ENCODE measurements at places on chromosomes 1 and 21.

DNA sequence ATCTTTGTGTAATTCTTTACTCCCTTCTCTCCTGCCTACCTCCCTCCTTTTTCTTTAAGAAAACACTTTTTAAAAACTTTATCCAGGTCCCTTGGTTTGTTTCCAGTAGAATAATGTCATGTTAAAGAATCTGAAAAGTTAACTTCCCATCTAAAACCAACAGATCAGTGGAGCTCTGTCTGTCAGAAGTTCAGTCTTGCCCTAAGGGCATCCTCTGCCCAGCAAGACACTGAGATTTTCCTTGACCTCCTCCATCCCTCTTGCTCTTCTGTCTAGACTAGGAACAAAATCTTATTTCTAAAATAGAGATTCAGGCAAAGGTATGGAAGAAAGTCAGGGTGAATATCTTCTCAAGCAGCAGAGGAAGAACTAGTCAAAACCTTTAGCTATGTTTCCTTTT is 5.7 kb upstream of the GNL2 start:
- no peak for DNase-seq

DNA sequence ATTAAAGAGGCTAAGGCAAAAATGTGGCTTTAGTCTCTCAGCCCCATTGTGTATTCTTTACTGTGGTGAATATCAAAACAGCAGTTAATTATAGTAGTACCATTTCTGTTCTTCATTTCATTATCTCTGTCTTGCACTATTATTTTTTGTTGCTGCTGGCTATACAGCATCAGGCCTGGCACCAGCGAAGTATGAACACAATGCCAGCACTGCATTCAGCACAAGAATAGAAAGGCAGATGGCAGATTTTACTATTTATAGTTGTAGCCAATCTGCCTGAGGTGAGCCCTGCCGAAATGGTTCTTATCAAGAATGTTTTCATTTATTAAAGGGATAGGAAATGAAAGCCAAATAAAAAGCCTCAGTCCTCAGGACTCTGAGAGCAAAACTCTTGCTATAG is 72.1 kb downstream of the GPR52 start:
- DNase-seq: no peak

GRCh38 chr1:174366946-174367345 is 80.8 kb upstream of the GPR52 start:
- DNase-seq: no peak

- DNase-seq: no peak
Measured at GRCh38 chr1:15110128-15110866, 43.2 kb upstream of the TMEM51 start.

- peak; percentile 36 for DNase-seq
Measured at GRCh38 chr21:44736291-44737004, 25.1 kb upstream of the TSPEAR start.

GRCh38 chr1:107649023-107649422 is 316.0 kb downstream of the VAV3 start:
- no peak for DNase-seq

GRCh38 chr1:10665226-10665625 is 131.2 kb downstream of the CASZ1 start:
- DNase-seq: no peak

DNA sequence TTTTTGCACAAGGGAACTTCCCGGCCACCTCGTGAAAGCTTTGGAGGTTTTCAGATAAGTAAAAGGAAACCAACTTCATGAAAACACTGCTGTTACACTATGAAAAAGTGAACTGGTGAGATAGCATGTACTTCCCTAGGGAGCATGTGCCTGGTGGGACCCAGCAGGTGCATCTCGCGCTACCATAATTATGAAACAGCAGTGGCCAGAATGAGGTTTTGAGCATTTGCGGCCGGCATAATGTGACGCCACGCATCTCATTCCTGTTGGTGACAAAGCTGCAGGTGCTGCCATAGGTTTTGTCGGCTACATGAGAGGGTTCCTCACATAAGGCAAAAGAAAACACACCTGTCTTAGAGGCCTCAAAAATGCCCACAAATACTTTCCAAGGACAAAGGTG is 1.7 kb downstream of the KRTAP10-3 start:
- DNase-seq: no peak

- DNase-seq: no peak
Measured at GRCh38 chr1:185468626-185469025, 151.6 kb upstream of the IVNS1ABP start.

DNA sequence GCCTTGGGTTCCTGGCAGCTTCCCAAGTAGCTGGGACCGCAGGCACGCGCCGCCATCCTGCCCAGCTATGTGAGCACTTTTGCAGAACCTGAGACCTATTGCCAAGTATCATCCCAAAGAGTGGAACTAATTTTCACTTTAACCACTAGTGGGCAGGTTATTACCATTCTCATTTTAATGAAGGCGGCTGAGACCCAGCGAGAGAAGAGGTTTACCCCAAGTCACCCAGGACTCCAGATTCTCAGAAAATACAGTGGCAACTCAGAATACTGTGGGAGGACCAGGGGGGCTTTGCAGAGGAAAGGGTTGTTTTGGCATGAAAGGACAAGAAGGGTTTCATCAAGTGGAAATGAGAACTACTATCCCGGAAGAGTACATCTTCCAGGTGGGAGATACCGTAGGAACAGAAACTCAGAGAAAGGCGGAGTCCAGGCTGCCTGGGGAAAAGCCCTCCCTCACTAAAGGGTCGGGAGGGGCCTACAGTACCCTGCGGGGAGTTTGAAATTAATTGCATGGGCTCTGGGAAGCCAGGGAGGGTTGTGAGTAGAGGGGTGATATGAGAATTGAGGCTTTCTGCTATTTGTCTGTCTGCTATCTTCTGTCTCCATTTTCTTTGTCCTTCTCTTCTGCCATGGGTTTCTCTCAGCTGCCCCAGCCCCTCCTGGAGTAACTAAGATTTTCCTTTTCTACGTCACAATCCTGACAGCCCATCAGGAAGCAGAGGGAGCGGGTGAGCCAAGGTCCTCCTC is 7.2 kb upstream of the SEMA4A start:
- DNase-seq: peak; percentile 84

- no peak for DNase-seq
Measured at GRCh38 chr1:222466150-222466865, 81.6 kb downstream of the HHIPL2 start.

GRCh38 chr1:237181743-237182317 is 139.8 kb downstream of the RYR2 start:
- peak; percentile 49 for DNase-seq

DNA sequence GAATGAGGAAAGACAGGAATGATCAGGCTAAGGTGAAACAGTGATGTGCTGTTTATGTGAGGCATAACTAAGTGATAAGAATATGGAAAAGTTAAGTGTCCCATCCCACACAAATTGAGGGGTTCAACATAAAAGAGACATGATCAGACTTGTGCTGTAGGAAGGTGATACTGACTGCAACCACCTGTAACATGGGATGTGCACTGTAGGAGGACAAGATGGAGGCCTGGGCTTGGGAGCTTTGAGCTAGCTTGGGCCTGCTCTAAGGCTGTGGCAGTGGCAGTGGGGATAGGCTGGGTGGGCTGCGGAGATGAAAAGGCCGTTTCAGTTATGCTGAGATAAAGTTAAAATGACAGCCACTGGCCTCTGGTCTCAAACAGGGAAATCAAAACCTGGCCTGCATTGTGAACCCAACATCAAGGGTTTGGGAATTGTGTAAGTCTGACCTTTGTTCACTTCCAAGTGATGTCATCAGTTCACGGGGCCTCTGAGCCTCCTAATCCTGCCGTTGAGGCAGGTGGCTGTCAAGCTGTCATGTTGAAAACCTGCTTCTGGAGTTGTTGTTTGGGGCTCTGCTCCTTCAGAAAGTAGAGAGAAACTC is 61.2 kb upstream of the TENT5C start:
- no peak for DNase-seq

GRCh38 chr21:21415741-21416140 is 417.5 kb downstream of the NCAM2 start:
- DNase-seq: no peak

GRCh38 chr1:192906334-192906733 is 97.5 kb downstream of the RGS2 start:
- no peak for DNase-seq

DNA sequence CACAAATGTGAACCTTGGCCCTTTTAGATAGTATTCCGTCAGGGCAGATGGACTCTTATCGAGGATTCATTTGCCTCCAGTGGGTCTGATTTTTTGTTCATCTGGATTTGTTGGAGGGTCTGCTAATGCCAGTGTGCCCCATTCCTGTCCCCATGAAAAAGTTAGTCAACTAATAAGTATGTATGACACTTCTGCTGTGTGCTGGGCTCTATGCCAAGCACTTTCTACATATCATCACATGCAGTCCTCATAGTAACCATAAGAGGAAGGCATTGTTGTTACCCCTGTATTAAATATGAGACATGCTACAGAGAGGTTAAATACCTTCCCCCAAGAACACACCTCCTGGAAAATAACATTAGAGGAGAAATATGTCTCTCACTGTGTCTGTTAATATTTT is 46.6 kb upstream of the MAB21L3 start:
- DNase-seq: peak; percentile 9

GRCh38 chr1:101284021-101284420 is 47.2 kb downstream of the S1PR1 start:
- DNase-seq: no peak

DNA sequence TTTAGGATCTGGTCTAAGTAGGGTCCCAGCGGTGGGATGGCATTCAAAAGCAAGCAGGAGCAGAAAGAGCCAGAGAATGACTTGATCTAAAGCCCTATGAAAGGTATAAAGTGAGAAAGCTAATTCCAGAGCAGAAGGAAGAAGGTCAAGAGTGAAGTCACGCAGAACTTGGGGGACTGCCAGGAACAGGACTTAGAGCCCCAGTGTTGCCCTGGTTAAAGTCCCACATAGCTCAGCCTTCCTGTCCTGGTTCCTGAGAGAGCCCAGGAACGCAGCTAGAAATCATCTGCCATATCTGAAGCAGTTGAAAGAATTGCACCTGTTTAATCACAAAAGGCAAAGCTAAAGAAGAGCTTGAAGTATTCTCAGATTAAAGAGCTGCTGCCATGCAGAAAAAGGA is 160.6 kb upstream of the ATP1B1 start:
- DNase-seq: no peak

DNA sequence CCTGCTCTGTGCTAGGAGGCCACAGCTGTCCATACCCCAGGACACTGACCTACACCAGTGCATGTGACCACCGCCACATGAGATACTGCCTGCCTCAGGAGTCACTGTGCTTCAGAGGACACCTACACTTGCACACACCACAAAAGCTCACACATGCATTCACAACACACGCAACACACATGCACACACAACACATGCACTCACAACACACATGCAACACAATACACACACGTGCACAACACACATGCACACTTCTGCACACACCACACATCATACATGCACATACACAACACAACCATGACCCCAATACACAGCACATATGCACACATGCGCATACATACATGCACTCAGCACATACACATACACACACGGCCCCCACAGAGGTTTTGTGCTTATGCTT is 28.7 kb upstream of the BACE2 start:
- DNase-seq: no peak

DNA sequence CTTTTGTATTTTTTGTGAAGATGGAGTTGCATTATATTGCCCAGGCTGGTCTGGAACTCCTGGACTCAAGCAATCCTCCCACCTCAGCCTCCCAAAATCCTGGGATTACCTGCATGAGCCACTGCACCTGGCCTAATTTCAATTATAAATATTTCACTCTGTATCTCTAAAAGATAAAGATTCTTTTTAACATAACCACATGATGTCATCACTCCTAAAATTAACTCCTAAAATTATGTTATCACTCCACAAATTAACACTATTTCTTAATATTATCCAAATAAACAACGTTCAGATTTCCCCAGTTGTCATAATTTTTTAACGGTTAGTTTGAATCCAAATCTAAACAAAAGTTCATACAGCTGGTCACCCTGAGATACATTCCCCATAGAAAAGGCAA is 43.0 kb downstream of the DESI2 start:
- no peak for DNase-seq

DNA sequence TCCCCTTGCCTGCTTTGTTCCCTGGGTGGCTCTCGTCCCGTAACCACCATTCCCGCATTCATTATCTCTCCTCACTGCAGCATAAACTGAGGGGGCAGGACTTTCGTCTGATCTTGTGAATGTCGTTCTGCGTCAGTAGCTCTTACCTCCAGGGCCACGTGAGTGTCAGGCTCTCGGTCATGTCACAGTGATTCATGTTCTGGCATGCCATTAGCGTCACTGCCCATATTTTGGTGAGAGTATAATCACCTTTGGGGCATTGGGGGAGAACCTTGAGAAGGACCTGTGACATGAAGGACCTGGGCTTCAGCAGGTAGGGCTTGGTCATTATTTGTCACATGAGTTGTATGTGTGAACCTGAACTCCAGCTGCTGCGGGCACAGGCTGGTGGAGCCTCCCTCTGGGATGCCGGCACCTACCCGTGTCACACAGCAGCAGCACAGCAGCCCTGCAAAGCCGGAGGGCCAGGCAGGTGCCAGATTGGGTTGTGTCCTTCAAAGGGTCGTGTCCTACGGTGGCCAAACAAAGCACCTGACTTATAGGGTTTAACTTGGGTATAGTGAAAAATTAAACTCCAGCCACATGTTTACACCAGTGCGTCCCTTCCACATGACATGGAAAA is 68.5 kb downstream of the BACE2 start:
- no peak for DNase-seq

DNA sequence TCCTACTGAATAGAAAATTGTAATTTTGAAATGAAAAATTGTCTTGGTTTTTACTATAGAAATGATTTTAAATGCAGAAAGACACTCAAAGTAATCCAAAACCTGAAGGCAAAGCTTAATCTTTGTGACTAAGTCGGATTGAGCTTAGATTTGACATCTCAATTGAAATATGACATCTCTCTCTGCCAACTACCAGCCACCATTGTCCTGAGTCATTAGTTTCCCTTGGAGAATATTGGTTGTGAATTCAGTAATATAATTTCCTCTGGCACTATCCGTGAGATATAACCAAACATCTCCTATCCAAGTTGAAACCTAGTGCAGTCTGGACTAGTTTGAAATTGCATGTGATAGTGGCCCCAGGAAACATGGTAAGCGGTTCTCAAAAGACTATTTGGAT is 37.1 kb downstream of the PLA2G4A start:
- DNase-seq: no peak

DNA sequence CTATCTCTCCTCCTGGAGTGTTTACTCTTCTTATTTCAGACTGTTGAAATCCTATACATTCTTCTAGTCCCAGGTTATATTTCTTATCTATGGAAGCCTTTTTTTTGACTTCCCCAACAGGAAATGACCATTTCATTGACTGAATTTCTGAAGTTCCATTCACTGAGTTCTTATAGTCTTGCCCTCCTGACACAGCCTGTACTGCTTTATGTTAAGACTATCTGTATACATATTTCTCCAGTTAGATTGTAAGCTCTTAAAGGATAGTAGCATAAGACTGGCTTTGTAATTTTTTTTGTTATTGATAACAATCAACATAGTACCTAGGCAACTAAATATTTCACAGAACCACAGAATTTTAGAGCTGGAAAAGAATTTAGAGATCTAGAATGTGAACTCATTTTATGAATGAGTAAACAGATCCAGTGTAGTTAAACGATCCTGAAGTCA is 14.9 kb upstream of the MACF1 start:
- DNase-seq: no peak

- DNase-seq: no peak
Measured at GRCh38 chr1:189782295-189782694, 695.4 kb downstream of the BRINP3 start.

All from RKO (cell line).